ENCODE measurements at places on chromosomes 2 and 18.

GRCh38 chr2:98507891-98508708 lies 63.4 kb downstream of the INPP4A start:
- no peak for DNase-seq

GRCh38 chr2:56107502-56108220 lies 76.1 kb upstream of the CCDC85A start:
- no peak for DNase-seq

- DNase-seq: no peak
Observed at GRCh38 chr2:69089266-69089665, 76.3 kb downstream of the ANTXR1 start.

GRCh38 chr2:86298411-86299390 lies 38.7 kb downstream of the REEP1 start:
- DNase-seq: no peak

DNA sequence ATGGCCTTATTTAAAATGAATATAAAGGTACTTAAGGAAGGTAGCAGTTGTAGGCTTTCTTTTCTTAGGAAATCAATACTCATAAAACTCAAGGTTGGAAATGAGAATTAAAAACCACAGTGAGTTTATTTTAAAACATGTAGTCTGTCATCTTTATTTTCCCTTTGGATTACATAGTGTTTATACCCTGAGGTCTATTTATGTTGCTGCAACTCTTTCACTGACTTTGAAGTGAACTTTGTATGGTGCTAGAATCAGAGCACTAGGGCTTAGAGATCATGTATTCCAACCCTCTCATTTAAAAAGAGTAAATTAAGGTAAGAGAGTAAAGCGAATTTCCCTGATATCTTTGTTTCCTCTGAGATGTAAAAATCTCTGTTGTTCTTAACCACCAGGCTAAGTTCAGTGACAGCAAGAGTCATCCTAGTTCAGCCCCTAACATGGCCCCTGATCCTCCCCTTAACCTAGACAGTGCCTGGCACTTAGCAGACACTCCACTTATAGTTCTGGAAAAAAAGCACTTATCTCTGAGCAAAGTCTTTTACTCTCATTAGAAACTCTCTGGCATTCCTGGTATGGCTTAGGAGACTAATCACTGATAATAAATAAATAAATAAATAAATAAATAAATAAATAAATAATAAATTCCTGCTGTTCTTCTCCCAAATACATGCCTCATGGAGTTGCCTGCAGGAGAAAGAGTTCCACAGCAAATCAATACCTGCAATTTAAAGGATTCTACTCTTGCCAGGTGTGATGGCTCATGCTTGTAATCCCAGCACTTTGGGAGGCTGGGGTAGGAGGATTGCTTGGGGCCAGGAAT lies 33.0 kb upstream of the PPP1R1C start:
- DNase-seq: no peak

- no peak for DNase-seq
Observed at GRCh38 chr2:126661702-126662500, 5.9 kb downstream of the GYPC start.

GRCh38 chr2:182695776-182696175 lies 20.3 kb upstream of the DNAJC10 start:
- DNase-seq: no peak

GRCh38 chr2:189676471-189676870 lies 2.0 kb downstream of the ANKAR start:
- DNase-seq: no peak

DNA sequence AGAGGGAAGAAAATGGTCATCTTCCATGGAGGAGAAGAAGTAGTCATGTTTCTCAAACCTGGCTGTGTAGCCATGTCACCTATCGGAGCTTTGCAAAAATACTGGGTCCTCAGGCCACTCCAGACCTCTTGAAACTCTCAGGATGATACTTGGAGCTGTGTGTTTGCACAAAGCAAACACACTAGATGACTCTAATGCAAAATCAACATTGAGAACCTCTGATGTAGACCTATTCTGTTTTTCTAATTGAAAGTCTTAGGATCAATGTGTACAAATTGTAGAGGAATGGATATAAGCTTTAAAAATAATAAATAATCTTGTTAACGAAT lies 444.3 kb downstream of the RND3 start:
- DNase-seq: no peak

DNA sequence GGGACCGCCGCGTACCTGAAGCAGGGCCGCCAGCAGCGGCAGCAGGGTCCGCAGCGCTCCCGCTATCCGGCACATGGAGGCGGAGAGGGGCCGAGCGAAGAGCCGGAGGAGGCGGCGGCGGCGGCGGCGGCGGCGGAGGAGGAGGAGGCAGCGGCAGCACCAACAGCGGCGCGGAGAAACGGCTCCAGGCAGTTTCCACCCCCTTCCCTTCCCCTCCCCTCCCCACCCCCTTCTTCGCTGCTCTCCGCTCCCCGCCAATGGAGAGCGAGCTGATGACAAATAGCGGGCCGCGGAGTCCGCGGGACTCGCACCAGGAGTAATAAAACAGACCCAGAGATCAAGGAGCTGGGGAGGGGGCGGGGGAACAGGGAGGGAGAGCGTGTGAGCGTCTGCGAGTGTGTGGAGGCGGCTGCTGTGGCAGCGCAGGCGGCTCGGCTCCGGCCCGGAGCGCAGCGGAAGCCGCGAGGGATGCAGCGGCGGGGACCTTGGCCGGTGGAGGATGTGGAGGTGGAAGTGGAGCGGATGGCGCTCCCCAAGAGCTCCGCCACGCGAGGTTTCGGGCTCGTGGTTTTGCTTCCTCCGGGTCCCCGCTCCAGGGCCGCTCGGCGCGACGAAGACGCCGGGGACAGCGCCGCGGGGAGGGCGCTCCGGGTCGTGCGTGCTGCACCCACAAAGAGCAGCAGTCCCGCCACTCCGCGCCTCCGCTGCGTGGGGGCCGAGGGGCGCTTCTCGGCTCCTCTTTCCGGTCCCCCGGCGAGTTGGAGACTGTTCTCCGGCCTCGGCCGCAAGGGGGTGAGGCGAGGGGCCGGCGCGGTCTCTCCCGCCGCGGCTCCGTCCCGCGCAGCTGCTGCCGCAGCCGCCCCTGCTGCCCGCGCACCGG lies at the start of gene CDH2:
Gene CDH2 (minus strand): TSS at position 183 of the 880 bp plus-strand sequence. CDS start 108 bp downstream, at position 75.
- no peak for DNase-seq

Measured in vagina (tissue), 2 donors.